ENCODE measurements at places on chromosomes 3 and 15.

GRCh38 chr15:58043192-58043903, 22.2 kb downstream of the ALDH1A2 start:
- no peak for DNase-seq

DNA sequence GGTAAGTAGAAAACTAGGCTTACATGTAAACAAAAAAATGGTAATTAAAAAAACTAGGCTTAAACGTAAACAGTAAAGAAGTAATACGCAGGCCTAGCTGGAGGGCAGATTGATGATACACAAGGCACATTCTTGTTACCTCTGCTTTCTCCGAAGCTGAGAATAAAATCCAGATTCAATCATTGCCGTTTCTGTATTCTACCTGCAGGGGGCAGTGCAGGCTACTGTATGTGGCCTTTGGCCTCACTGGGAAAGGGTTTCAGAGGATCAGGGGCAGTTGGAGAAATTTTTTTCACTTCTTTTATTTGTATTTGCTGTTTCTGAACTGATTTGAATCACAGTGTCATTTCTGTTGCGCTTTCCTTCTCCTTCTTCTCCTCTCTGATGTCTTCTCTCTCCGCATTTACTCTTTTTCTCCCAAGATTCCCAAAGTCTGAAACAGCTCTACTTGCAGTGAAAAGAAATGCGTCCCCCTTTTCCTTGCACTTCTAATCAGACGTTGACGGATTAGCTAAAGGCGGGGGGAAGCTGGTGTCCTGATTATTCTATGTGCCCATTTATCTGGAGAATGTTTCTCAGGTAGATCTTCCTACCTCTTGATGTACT, 67.1 kb upstream of the MCTP2 start:
- peak; percentile 56 for DNase-seq

- DNase-seq: no peak
Observed at GRCh38 chr3:148004331-148004730, 595.2 kb downstream of the ZIC1 start.

- no peak for DNase-seq
Observed at GRCh38 chr3:172515130-172515918, 7.9 kb downstream of the TNFSF10 start.

GRCh38 chr15:51144021-51144532, 49.4 kb upstream of the TNFAIP8L3 start:
- DNase-seq: no peak

GRCh38 chr3:120614765-120615164, 18.6 kb downstream of the NDUFB4 start:
- DNase-seq: no peak

GRCh38 chr3:149808209-149808829, 4.7 kb upstream of the RNF13 start:
- peak; percentile 31 for DNase-seq

- no peak for DNase-seq
Observed at GRCh38 chr3:128052595-128053351, 536 bp downstream of the SEC61A1 start.

GRCh38 chr15:72540606-72541237, 66.6 kb downstream of the ARIH1 start:
- DNase-seq: no peak

- no peak for DNase-seq
Observed at GRCh38 chr3:117600666-117601065, 891.1 kb downstream of the TUSC7 start.

DNA sequence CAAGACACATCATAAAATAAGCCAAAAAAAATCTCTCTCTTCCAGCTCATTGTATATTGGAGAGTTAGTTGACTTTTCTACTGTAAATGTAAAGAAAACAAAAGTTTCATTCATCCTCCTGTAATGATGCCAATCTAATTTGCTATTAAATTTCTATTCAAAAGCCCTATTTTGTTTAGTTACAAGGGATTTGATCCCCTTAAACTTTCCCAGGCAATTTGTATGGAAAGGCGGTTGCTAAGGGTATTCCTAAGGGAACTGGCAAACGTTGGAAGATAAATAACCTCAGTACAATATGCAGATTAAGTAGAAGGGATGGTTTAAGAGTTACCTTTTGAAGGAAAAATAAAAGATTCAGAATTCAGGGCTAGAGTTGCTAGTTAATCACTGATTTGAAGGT, 352.7 kb downstream of the TIGIT start:
- no peak for DNase-seq

GRCh38 chr3:178126686-178127085, 409.6 kb upstream of the KCNMB2 start:
- DNase-seq: no peak

DNA sequence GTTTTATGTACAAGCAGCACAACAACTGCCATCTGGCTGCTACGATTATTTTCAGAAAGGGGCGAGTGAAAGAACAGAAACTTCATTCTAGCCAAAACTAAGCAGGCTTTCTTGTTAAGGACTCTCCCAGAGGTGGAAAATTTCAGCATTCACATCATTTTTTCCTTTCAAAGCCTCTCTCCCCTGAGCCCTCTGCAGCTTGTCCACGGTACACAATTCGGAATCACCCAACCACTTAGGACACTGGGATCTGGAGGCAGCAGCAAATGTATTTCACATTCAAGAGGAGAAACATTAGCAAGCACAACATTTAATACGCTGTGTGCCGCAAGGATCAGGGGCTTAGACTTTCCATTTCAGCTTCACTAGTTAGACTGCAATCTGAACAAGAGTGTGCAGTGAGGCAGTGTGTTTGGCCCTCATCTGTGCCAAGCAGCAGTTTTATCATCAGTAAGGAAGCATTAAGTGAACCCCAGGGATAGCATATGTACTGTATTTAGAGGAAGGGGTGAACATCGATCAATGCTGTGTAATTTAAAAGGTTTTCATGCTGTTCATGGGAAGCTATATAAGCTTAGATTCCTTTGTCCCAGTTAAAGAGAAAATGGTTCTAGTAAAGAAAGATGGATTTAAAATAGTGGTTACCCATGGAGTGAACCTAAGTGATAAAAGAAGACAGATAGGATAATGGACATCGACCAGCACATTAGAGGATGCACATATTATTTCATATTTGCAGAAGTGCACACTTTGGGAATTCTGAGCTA, 504.9 kb downstream of the TBL1XR1 start:
- DNase-seq: no peak

DNA sequence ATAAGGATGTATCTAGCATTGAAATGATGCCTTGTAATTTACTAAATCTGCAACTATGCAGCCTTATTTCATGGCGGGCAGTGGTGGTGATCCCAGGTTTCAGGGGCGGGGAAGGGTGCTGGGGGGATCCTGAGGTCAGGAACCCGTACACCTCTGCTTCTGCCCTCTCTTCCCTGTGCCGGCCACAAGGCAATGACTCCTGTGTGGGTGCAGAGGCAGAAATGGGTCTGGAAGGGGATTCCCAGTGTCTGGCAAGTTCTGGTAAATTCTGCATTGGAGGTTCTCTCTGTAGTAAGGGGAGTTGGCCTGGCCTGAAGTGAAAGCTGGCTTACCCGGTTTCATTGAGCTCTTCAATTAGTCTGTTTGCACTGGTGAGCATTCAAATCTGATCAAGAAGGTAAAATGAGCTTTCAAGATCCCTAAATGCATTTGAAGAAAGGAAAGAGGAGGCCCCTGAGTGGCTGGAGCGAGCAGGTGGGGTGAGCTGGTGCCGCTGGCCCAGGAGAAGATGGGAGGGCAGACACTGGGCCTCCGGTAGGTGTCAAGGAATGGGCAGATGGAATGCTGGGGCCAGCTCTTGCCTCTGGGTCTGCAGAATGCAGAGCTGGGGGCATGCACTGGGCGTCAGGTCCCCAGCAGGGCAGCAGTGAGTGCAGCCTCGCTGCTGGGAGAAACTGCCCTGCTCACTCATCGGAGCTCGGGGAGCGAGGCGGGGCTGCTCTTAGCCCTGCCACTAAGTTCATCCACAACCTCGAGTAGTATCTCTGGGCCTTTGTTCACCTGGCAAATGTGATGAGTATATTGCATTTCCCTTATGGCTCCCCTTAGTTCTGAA, 13.7 kb downstream of the NRROS start:
- no peak for DNase-seq

- DNase-seq: no peak
Observed at GRCh38 chr15:70512772-70513362, 250.5 kb downstream of the UACA start.
